Uterus (tissue), 4 donors: ENCODE measurements at places on chromosomes 11 and 22. TPM values are rescaled to one million over a fixed set of nuclear protein-coding genes. Genes with fewer than 3 reads are reported as not detected.

Gene TRIM66
- total RNA-seq: 7.4 TPM

Gene UCP3
- 4.1 TPM for total RNA-seq

Gene OR6T1
- total RNA-seq: not detected

Gene PRG2
- total RNA-seq: not detected

Gene GRAP2
- total RNA-seq: not detected

Gene APOL5
- total RNA-seq: not detected

Gene C11orf65
- 1.1 TPM for total RNA-seq

Gene CYP2D6
- not detected for total RNA-seq

Gene ZC3H12C
- 10.9 TPM for total RNA-seq
